CD8-positive, alpha-beta memory T cell (primary cell): ENCODE measurements at places on chromosomes 6 and 20.

- DNase-seq: no peak
Measured at GRCh38 chr6:167093406-167093921, 29.4 kb upstream of the CCR6 start.

DNA sequence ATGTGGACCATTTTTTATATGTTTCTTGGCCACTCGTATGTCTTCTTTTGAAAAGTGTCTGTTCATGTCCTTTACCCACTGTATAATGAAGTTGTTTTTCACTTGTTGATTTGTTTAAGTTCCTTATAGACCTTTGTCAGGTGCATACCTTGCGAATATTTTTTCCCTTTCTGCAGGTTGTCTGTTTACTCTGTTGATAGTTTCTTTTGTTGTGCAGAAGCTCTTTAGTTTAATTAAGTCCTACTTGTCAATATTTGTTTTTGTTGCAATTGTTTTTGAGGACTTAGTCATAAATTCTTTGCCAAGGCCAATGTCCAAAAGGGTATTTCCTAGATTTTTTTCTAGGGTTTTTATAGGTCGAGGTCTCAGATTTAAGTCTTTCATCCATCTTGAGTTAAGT lies 66.2 kb downstream of the UNC5CL start:
- no peak for DNase-seq

- DNase-seq: no peak
Measured at GRCh38 chr20:19427913-19428312, 215.5 kb downstream of the SLC24A3 start.

- no peak for DNase-seq
Measured at GRCh38 chr6:156771047-156771446, 6.1 kb upstream of the ARID1B start.

DNA sequence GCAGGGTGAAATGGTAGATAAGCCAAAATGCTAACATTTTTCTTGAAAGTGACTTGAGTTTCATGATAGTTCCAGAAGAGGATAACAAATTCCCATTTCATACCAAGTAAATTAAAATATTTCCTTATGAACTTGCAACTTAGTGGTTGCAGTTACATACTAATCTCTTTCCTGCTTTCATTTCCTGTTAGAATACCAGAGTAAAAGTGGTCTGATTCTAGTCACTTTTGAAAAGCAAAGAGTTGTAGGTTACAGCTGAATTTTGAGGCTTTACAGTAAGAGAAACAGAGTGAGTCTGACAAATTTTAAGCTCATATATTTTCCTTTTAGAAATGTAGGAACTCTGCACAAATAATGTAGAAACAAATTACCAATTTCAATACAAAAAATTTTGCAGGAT lies 117.4 kb downstream of the ZFAND3 start:
- DNase-seq: no peak

GRCh38 chr20:46649965-46650542 lies 1.2 kb downstream of the SLC13A3 start:
- no peak for DNase-seq

GRCh38 chr20:43937591-43937990 lies 22.9 kb downstream of the TOX2 start:
- DNase-seq: no peak

DNA sequence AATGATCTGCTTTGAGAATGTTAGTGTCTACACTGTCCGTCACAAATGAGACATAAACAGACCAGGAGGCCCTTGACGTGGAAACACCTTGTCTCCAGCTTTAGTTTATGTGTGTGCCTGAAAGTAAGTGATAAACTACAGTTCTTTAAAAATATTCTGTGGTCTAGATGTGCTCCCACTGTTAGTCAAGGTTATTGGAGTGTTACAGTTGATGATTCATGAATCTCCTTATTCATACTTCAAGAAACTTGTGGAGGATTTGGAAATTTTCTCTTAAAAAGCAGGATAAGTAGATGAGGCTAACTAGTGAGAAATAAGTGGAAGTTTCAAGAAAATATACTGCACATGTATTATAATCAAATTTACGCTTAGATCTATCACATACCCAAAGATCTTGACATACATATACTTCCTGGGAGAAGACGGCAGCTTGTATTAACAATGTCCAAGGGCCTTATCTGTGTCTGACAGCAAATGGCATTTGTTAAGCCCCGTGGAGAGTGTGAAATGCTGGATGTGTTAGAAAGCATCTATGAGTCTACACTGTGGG lies 90.5 kb upstream of the MBOAT1 start:
- DNase-seq: no peak

- DNase-seq: no peak
Measured at GRCh38 chr6:166400181-166400580, 17.4 kb upstream of the MPC1 start.

GRCh38 chr20:12321736-12322135 lies 404.0 kb downstream of the BTBD3 start:
- no peak for DNase-seq

DNA sequence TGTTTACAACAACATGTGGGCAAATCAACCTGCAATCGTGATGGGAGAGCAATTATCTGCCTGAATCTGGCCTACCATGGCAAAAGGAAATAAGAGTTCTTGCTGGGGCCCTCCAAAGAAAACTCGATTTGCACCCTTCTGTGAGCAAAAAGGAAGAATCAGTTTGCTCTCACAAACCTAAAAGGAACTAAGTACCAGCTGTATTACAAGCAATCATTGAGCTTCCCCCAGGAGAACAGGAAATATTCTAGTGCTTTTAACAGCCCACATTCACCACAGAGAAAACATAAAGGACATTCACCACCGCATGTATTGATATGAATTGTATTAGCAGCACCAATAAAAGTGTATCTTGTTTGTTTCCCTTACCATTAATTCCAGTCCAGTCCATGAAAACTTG lies 75.0 kb downstream of the MBOAT1 start:
- no peak for DNase-seq

- no peak for DNase-seq
Measured at GRCh38 chr6:158879180-158879579, 60.0 kb upstream of the EZR start.

DNA sequence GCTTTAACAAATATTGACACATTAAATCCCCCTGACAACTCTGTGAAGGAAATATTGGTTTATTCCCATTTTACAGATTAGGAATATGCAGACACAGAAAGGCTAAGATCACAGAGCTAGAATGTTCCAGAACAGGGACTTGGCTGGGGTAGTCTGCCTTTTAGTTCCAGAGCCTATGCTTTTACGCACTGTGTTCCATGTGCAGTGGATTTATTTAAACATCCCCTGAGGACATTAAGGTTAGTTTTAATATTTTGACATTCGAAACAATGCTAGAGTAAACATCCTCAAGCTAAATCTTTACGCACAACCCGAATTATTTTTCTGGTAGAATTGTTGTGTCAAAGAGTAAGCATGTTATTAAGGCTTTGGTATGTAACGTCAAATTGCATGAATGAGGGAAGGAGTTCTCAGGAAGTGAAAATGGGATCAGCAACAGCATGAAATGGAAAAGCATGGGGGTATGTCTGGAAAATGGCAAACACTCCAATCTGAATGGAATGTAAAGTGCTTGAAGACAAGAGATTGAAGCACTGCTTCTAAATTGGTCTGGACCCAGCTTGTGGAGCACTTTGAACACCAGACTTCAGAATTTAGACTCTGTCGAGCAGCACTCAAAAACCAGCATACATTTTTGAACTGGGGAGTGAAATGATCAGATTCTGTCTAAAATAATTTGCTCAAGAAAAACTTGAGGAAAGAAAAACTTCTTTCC lies 429.9 kb downstream of the CD83 start:
- no peak for DNase-seq

DNA sequence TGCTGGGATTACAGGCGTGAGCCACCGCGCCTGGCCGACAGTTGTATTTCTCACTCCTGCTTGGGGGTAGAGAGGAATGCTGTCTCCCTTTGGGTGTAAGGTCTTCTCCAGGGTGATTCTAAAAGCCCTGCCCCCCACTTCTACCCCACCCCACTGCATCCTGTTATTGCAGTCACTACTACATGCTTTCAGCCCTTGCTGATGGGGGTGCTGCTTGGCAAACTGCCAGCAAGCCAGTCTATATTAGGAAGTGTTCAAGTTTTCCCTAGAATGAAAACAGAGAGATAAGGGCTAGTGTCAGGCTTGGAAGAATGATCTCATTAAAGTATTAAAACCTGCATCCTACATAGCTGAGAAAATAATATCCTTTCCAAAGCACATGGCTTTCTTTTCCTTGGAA lies 31.3 kb downstream of the TTI1 start:
- no peak for DNase-seq

DNA sequence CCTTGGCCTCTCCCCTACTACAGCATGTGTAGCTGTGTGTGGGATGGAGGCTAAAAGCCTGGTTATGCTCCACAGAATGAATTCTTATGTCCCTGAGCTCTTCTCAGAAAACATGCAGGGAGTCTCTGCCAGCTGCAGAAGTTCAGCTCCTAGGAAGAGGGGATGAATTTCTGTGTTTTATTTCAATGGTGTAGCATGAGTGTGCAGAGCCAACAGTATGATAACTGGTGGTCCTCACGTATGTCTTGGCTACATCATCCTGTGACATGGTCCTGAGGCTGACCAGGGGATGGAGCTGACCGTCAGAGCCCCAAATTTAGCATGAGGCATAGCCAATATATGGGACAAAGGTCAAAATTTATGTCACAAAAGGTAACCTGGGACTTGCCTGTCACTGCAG lies 266.1 kb downstream of the ADGB start:
- DNase-seq: no peak

GRCh38 chr6:110430236-110430635 lies 14.9 kb upstream of the DDO start:
- no peak for DNase-seq

- no peak for DNase-seq
Measured at GRCh38 chr6:35154262-35154661, 13.1 kb upstream of the TCP11 start.

GRCh38 chr6:108750801-108751200 lies 97.4 kb upstream of the ARMC2 start:
- DNase-seq: no peak

- no peak for DNase-seq
Measured at GRCh38 chr6:46741482-46741881, 5.3 kb upstream of the ANKRD66 start.

- no peak for DNase-seq
Measured at GRCh38 chr6:10598084-10598960, 77.2 kb downstream of the GCNT2 start.

- no peak for DNase-seq
Measured at GRCh38 chr6:32387589-32388340, 16.1 kb upstream of the TSBP1 start.

- DNase-seq: no peak
Measured at GRCh38 chr20:35503841-35504561, 25.5 kb downstream of the C20orf173 start.
